ELR (cell line): ENCODE measurements at places on chromosomes 1 and 21.
A peak's percentile ranks its signal among the peaks of the same experiment; 100 is the strongest.

- DNase-seq: peak; percentile 87
Observed at GRCh38 chr1:222073307-222073995, 331.6 kb upstream of the DUSP10 start.

- DNase-seq: no peak
Observed at GRCh38 chr1:91026320-91026719, 4.5 kb upstream of the ZNF644 start.

DNA sequence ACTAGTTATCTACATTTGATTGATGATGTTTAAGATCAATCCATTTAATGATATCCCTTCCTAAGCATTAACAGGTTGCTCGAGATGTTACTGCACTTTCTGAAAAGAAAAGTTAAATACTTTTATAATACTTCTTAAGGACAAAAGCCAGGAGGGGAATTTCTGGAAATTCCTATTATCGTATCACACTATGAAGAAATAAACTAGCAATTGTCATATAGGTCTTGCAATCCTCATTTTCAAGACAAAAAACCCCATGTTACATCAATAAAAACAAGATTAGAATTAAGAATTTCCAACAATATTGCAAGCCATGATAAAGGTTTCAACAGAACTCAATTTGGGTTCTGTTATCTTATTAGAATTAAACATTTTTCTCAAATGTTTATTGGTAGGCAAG is 47.2 kb downstream of the HNRNPR start:
- no peak for DNase-seq

GRCh38 chr1:15627343-15627988 is 10.2 kb downstream of the DDI2 start:
- DNase-seq: no peak

GRCh38 chr1:938711-939489 is 15.2 kb downstream of the SAMD11 start:
- no peak for DNase-seq

GRCh38 chr1:63261736-63262458 is 60.5 kb upstream of the FOXD3 start:
- DNase-seq: peak; percentile 5

DNA sequence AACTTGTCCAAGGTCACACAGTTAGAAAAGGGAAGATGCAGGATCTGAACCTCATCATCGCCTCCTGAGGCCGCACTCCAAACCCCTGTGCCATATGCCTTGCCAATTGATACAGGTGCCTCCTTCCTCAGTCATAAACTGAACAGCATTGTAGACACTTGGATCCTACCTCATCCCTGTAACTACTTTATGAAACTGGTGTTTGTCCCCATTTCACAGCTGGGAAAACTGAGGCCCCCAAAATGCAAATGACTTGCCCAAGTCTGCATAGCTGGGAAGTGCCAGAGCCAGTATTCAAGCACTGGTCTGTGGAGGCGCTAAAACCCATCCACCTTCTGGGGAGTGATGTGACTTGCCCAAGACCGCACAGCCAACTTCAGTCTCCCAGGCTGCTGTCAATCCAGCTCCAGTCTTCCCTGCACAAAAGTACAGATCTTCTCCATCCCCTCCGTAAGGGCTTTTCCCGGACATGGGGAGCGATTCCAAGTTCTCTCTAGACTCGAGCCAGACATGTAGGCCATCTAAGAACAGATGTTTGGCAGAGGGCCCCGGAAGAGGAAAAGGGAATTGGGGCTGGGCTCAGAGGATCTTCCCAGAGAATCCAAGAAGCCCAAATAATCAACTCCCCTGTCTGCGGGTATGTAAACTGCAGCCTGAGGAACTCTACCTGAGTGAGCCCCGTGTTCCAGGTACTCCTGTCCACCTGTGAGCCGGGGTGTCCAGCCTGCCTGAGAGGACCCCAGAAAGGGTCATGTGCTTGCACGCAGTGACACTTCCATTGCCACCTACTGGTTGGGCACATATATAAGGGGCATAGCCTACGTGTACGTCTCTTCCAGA is 60.5 kb downstream of the SYT2 start:
- DNase-seq: no peak

DNA sequence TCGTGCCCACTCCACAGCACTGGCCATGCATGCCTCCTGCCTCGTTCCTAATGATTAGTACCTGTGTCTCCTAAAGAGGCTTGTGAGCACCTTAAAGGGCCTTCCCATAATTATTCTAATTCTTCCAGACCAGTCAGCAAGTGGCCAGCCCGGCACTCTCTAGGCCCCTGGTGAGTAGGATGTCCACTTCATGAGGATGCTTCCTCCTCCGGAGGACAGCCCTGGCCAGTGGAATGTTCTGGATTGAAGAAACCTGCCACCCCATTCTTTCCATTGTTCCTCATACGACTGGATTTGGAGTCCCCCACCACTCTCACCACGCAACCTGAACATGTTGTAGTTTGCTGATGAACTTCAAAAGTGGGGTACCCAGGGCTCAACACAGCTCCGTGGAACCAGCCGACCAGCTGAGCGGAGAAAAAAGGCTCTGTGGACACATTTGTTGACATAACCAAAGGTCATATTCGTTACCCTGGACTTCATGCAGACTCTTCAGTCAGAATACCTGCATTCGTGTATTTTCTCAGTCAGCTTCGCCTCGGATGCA is 46.7 kb upstream of the LBR start:
- DNase-seq: no peak

DNA sequence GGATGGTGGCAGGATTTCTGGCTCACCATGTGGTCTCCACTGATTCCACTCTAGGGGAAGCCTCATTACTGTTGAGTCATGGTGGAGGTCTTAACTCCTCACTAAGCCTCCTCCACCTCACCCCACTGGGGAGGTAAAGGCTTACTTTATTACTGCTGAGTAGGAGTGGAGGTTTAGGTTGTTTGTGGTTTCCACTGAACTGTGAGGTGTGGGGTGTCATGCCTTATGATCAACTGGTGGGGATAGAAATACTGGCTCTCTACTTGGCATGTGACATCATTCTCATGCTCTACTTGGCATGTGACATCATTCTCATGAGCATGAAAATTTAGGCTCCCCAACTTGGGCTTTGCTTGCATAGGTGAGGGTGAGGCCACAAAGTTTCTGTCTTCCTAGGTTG is 35.6 kb downstream of the COL6A1 start:
- DNase-seq: no peak

GRCh38 chr1:24764848-24765247 is 19.6 kb downstream of the CLIC4 start:
- no peak for DNase-seq

DNA sequence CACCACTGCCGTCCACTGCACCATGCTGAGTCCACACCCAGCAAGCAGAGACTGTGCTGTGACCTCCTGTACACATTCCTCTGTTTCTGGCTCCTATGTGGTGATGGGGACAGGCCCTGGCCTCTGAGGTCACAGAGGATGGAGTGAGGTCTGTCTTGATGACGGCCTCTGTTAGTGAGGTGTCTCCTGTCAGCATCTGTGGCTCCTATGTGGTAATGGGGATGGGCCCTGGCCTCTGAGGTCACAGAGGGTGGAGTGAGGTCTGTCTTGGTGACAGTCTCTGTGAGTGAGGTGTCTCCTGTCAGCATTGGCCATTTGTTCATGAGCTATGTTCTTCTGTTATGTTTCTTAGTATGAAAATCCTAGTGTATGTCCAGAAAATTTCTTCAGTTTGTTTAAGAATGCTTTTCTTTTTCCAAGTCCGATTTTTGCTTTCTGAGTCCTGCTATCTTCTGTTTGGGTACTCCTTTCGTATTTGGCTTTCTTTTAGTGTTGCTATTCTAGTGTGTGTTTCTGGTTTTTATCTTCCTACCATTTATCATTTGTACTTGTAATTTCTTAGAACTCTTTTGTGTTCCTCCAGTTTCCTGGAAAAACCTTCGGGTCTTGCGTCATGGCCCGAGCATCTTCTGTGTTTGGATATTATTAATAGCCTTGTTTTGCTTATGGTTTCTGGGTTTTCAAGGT is 13.4 kb downstream of the SNAP47 start:
- DNase-seq: no peak

DNA sequence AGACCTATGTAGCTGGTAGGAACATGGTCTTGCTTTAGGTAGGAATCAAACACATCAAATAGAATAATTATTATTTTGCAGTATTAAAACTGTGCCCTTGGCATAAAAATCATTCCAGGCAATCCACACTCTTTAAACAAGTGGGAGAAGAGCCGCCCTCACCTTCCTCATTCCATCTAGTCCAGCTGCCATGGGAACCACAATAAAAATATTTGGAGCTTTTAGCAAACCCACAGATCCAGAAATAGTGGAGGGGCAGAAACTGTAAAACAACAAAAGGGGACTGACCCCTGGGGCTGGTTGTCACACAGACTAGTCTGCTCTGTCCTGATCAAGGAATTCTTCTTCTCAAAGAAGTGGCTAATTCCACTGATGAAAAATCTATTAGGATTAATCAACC is 61.6 kb downstream of the PTPRC start:
- DNase-seq: no peak

DNA sequence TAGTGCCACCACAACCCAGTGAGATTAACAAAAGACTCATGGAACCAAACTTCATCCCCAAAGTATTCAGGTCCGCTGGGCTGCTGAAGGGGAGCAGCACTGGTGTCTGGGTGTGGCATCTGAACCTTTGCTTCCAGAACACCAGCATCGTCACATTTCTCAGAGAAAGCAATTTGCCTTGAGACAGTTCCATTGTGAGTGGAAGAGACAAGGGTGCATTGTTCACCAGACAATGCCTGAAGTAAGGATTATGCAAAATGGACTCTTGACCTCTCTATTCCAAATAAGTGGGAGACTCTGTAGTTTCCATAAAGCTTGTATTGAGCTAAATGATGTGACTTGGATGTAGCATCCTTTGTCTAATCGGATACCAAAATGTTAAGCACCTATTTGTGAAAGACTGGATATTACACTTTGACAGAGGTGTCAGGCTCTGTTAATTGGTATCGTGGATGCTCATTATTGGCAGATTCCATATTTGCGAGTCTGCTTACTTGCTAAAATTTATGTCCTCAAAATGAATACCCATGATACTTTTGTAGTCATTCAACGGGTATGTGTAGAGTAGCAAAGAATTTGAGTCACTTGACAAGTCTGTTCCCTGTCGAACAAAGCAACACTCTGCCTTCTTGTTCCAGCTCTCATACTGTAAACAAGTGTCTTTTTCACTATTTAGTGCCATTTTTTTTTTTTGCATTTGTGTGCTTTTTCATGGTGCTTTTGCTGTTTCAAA is 75.6 kb downstream of the MRPS6 start:
- no peak for DNase-seq

DNA sequence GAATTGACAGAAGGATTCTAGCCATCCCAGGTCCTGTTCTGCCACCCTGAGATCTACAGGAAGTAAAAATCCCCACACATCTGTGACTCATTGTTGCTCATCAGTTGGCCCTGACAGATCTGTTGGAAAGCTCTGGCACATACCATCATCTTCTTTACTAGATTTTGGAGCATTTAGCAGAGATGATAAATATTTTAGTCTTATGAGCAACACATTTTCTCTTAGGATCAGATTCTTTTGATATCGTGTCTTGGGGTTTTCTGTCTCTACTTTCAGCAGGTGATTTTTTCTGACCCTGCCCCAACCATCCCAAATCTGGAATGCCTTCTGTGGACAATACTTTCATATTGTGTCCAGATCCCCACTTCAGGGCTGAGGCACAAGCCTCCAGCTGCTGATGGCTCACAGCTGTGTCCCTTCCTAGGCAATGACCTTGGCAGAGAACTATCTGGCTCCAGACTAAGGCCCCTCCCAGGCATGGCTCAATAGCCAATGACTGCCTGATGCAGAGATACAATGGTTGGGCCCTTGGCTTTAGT is 102.8 kb downstream of the GDAP2 start:
- DNase-seq: peak; percentile 97

- DNase-seq: peak; percentile 30
Observed at GRCh38 chr1:109208836-109209463, 4.8 kb upstream of the SARS1 start.

DNA sequence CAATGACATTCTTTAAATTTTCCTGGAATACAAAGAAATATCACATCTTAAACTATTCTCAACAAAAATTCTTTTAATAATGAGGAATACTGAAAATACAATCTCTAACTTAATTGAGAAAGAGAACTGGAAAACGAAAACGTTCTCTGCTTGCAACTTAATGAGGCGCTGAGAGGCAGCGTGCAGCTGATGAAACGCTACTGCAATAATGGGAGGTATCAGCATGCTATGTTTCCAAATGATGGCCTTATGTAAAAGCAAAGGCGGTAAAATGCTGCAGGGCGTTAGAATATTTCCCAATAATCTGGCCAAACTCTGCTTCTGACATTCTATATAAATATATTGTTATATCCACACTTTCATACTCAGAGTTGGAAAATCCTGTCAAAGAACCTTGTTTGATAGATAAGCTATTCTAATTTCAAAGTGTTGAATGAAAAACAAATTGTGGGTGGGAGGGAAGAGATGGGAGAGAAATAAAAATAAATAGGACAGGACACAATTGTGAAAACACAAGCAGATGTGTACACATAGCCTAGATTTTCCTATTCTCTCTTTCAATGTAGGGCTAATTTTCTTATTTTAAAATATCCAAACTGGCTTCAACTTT is 70.9 kb downstream of the APP start:
- DNase-seq: no peak

DNA sequence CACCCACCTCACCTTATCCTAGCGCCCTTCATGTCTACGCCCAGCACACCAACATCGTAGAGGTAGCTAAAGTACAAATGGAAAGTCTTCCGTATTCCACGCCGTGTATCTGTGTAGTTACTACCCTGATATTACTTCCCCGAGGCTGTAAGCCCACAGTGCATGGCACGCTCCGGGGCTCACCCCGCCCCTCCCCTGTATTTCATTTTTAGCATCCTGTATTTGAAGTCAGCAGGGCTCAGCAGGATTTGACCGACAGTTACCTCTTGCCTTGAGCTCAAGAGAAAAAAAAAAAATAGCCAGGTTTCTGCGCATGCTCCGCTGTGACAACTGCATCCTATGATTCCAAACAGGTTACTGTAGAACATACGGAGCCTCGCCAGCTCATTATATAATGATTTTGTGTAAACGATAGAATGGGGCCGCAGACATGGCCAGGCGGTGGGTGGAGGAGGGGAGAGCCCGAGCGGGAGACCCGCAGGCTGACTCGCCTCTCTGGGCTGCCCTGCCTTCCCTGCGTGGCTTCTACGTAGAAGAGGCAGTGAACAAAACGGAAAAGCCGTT is 1.3 kb downstream of the ABCG1 start:
- DNase-seq: peak; percentile 12

DNA sequence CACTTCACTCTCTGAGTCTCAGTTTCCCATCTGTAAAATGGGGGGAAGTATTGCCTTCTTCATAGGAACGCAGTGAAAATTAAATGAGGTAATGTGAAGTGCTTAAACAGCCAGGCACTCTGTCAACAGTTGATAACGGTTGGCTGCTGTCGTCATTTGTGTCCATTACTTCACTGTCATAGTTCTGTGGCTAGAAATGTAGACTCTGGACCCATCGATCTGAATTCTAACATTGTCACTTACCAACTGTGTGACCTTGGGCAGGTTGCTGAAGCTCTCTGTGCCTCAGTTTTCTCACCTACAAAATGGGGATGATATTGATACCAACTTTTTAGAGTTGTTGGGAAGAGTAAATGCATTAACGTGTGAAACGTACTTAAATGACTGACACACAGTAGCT is 152.6 kb downstream of the PTPRU start:
- no peak for DNase-seq
